ENCODE measurements at places on chromosomes 5 and 9.

GRCh38 chr9:79129865-79130480, 441.8 kb upstream of the TLE4 start:
- peak; percentile 54 for DNase-seq

DNA sequence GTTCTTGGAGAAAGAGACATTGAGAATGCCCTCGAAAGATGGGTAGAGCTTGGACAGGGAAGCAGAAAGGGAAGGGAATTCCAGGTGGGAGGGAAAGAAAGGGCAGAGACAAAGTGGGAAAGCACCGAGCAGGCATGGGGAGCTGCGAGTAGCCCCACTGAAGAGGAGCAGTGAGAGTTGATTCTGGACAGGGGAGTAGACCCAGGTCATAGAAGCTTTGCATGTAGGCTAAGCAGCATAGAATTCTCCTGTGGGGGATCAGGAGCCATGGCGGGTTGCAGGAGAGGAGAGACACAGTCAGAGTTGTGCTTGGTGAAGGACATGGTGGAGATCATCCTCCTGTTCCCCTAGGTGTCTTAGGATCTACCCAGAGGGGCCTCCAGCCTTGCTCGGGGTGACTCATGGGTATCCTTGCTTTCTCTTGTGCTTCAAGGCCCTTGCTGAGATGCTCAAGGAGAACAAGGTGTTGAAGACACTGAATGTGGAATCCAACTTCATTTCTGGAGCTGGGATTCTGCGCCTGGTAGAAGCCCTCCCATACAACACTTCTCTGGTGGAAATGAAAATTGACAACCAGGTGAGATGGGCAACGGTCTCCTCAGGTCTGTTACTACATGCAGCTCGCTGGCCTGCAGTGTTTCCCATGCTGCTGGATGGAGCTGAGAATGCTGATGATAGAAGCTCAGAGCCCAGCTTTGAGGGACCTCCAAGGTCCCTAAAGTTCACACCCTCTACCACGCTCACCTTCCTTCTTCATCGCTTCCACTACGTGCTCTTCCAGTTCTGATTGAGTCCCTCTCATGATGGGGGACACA, 64.5 kb downstream of the TSTD2 start:
- no peak for DNase-seq

- peak; percentile 81 for DNase-seq
Observed at GRCh38 chr9:77751341-77752091, 103.4 kb upstream of the GNA14 start.

DNA sequence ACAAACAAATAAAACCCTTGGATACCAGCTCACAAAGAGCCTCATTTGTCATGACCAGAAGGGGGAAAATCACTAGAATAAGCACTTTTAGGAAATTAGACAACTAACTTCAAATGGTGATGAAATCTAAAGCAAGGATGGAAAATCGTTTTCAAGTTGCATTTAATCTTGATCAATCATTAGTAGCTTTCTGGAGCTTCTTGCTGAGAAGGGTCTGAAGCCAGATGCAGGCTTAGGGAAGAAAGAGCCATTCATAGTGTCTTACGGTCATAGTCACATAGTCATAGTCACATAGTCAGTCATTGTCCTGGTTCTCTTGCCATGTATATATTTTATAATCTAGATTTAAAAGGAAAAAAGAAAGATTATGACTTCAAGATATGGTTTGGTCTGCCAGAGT, 610.5 kb downstream of the ACTL7B start:
- no peak for DNase-seq

GRCh38 chr9:3825721-3826120, 299.9 kb upstream of the RFX3 start:
- no peak for DNase-seq

GRCh38 chr5:136070486-136071285, 41.9 kb downstream of the TGFBI start:
- DNase-seq = no peak

Measured in fibroblast of skin of back (primary cell).